ENCODE measurements at places on chromosomes 6 and 20. TPM values are rescaled to one million over a fixed set of nuclear protein-coding genes. Genes with fewer than 3 reads are reported as not detected.
A peak's percentile ranks its signal among the peaks of the same experiment; 100 is the strongest.

DNA sequence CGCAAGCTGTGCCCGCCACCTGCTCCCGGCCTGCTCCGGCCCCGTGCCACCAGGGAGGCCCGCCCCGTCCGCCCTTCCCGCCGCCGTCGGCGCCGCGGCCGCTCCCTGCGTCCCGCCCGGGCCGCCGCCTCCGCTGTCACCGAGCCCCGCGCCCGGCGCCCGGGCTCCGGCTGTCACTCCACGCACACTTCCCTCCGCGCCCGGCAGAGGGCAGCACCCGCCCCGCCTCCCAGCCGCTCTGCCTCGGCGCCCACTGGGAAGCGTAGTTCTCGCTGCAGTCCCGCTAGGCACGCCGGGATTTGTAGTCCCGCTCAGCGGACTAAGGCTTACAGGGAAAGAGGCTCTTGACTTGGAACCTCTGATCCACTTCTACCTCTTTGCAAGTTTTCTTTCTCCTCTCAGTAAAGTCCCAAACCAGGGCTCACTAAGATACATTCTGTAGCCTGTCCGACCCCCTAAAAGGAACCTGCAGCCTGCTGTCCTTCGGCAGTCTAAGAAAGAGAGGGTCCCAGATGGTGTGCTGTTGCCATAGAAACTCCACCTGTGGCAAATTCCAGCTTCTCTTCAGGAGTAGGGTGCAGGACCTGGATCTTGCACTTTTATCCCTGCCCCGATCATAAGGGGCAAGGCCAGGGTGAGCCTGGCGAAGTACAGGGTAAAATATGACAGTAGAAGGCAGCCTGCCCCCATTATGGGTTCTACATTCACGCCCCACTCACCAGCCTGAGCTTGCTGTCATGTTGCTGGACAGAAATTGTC, at the start of gene TFEB:
Gene TFEB (minus strand): TSS at position 182 of the 759 bp plus-strand sequence. CDS start 44,395 bp downstream, outside the sequence.
- peak; percentile 37 for DNase-seq

The SPDEF gene
- not detected for total RNA-seq

The CLVS2 gene
- not detected for total RNA-seq

The GHRH gene
- not detected for total RNA-seq

The TRIM15 gene
- not detected for total RNA-seq

Data from glomerular endothelial cell (primary cell).